Left hindlimb (tissue), 1 donor: ENCODE measurements at places on chromosomes 5 and 9.
A peak's percentile ranks its signal among the peaks of the same experiment; 100 is the strongest.

- no peak for DNase-seq
These were observed 109.5 kb downstream of the FOXD1 start for GRCh38 chr5:73339051-73339575.

- DNase-seq = no peak
These were observed 32.1 kb downstream of the PDGFRB start for GRCh38 chr5:150123542-150123941.

- DNase-seq = no peak
These were observed 24.1 kb upstream of the GNA14 start for GRCh38 chr9:77672183-77672582.

- peak; percentile 56 for DNase-seq
These were observed at the start of gene GRIA1 for GRCh38 chr5:153490118-153491037. GRIA1 (plus strand) TSS chr5:153490670.

GRCh38 chr5:146721073-146721815, 157.3 kb downstream of the PPP2R2B start:
- DNase-seq = no peak

GRCh38 chr5:68086439-68086838, 129.1 kb upstream of the PIK3R1 start:
- no peak for DNase-seq

- no peak for DNase-seq
These were observed 4.3 kb upstream of the RAI14 start for GRCh38 chr5:34651791-34652190.

GRCh38 chr5:161676103-161676502, 9.4 kb upstream of the GABRA6 start:
- DNase-seq = no peak

- no peak for DNase-seq
These were observed 141.6 kb upstream of the ZNF608 start for GRCh38 chr5:124888050-124888506.

- no peak for DNase-seq
These were observed 75.6 kb downstream of the ERBIN start for GRCh38 chr5:66001952-66002351.

GRCh38 chr5:108935611-108936010, 187.9 kb downstream of the FER start:
- DNase-seq = no peak

DNA sequence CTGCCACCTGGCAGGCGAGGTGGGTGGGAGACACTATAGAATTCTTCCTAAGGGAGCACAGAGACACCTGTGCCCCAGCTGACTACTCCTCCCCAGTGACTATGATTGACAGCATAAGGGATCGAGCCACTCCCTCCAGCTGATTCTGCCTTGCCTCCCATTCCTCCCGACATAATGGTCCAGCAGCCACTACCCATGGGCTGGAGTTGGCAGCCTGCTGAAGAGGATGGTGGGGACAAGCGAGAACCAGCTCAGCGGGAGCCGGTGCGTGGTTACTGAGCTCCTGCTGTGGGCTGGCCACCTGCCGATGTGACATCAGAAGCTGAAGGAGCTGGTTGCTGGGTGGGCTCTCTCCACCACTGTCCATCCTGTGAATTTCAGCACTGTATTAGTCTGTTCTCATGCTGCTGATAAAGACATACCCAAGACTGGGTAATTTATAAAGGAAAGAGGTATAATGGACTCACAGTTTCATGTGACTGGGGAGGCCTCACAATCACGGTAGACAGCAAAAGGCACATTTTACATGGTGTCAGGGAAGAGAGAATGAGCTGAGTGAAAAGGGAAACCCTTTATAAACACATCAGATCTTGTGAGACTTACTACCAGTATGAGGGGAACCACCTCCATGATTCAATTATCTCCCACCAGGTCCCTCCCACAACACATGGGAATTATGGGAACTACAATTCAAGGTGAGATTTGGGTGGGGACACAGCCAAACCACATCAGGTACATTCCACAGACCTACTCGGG, 12.1 kb upstream of the NCS1 start:
- DNase-seq = peak; percentile 6

DNA sequence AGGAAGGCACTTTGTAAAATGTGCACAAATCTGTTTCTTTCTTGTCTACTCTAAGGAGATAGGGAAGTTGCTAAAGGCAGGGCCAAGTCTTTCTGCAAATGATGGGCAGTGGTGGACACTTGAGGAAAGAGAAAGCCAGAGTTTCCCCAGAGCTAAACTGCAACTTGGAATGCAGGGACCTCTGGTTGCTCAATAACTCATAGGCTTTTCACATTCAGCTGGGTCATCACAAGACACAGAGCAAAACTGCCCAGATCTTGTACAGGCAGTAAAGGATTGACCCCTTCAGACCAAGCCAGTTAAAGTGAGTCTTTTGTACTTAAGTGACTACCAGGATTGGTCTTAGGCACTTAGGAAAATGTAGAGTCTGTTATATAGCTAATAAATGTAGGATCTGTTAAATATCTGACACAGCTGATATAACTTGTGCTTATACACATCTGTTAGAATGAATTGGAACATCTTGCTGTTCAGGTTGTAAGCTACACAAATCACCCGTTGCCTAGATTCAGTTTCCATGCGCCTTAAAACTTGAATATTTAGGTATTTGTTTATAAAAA, 13.5 kb upstream of the AGXT2 start:
- DNase-seq = no peak

DNA sequence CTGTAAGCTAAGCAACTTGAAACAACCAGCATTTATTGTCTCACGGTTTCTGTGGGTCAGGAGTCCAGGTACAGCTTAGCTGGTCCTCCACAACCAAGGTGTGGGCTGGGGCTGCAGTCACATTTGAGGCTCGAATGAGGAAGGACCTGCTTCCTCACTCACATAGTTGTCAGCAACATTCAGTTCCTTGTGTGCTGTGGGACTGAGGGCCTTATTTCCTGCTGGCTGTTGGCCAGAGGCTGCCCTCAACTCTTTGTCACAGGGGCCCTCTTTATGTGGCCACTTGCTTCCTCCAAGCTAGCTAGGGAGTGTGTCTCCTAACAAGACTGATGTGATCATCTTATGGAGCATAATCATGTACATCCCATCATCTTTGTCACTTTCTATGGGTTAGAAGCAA, 29.2 kb upstream of the SEMA4D start:
- no peak for DNase-seq

DNA sequence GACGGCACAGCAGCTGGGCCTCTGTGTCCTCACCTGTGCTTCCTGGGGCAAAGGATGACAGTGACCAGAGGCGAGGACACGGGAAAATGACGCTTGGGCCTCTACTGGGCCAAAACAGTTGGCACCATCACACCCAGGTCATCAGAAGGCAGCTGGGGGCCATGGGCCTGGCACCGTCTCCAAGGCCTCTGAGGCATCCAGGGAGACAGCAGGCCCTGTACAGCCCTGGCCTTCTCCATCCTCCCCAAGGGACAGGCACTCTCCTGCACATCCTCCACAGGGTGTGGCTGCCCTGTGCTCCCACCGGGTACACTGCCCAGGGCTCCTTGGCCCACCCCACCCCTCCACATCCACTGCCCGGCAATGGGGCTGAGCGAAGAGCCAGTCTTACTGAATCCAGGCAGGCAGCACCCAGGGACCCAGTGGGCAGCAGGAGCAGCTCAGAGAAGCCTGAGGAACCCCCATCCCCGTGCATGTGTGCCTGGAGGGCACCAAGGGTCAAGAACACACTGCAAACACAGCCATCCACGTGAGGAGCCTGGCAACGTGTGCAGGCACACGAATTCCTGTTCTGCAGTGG, 4.0 kb downstream of the LPCAT1 start:
- DNase-seq = peak; percentile 16

DNA sequence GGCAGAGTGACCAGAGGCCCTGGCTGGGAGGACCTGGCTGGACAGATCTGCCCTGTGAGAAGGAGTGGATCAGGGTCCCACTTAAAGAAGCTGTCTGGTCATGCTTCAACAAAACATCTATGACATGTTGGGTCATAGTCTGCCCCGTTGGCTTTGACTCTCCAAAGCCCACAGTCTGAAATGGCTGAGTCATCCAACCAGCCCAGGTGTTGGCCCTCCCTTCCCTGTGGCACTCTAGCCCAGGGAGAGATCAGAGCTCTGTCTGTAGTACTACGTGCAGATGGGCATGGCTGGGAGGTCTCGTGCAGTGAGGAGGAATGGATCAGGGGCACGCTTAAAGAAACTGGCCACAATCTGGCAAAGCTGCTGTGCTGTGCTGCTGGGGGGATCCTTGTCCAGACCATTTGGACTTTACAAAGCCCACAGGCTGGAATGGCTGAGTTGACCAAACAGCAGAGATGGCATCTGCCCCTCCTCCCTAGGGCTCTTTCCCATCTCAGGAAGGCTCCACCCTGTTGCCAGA, 206.1 kb downstream of the TUSC1 start:
- DNase-seq = no peak

DNA sequence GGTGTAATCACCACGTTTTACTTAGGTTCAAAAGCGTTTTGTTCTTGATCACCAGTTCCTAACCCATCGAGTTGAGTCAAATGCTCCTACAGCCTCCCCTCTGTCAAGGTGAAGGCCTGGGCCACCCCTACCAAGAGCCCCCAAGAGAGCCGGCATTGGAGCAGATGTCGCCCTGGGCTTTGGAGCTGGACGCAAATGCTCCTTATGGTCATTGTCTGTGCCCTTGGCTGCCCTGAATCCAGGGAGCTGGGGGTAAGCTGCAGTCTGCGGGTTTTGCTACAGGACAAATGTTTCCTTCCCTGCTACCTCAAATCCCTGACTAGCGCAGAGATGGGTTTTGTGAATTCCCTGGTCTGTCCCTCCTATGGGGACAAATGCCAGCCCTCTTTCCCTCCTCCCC, 4.9 kb downstream of the RNF183 start:
- DNase-seq = no peak

- no peak for DNase-seq
These were observed 60.4 kb downstream of the RAPGEF1 start for GRCh38 chr9:131679261-131680020.

- no peak for DNase-seq
These were observed 31.4 kb upstream of the PDZD2 start for GRCh38 chr5:31607546-31607945.

DNA sequence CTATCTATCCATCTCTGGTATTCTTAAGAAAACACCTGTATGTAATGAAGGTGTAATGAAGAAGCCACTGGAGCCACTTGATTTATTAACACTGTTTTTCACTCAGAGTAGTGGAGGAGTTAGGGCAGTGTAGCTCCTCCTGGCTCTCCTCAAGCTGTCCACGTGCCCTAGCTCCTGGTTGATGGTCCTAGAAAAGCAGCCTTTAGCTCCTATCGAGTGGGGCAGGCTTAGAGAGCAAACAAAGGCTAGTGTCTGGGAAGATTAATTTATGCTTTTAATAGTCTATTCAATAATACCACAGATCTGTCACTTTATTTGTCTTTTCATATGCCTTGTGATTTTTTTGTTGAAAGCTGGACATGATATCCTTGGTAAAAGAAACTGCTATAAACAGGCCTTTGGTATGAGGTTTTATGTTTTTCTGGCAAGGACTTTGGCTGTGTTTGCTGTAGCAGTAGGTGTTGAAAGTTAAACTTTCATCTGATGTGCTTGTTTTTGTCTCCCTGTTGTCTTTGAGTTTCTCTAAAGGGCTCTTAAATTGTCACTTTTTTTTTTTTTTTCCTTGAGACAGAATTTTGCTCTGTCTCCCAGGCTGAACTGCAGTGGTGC, 141.1 kb downstream of the GCNT1 start:
- DNase-seq = no peak

- DNase-seq = no peak
These were observed 207.9 kb downstream of the GADD45G start for GRCh38 chr9:89812556-89813181.

DNA sequence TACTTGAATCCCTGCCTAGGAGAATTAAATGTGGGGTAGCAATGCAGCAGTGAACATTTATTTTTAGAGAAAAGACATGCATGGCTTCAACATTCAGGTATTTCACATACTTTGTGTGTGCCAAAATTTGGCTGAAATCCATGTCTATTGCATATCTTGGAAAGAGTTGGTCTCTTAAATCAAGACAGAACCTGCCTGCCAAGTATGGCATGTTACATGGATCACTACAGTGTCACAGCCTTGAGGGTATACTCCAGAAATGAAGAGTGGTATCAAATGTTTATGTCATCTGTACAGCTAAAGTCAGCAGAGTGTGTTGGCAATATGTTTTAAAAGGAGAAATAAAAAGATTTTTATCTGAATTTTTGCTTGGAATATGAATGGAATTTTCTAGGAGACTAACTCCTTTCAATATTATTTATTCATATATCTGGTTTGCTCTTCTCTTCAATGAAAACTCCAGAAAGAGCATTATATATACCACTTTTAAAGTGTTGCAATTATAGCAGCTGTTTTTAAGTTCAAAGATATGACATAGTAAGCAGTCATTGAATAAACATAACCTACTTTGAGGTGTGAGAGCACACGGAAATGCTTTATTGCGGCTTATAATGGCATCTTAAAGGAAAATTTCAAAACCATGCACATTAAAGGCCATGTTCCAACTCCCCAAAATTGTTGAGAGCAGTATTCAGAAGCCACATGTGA, 95.4 kb upstream of the MINAR2 start:
- no peak for DNase-seq

GRCh38 chr9:112784020-112784785, 33.6 kb downstream of the SNX30 start:
- DNase-seq = no peak

DNA sequence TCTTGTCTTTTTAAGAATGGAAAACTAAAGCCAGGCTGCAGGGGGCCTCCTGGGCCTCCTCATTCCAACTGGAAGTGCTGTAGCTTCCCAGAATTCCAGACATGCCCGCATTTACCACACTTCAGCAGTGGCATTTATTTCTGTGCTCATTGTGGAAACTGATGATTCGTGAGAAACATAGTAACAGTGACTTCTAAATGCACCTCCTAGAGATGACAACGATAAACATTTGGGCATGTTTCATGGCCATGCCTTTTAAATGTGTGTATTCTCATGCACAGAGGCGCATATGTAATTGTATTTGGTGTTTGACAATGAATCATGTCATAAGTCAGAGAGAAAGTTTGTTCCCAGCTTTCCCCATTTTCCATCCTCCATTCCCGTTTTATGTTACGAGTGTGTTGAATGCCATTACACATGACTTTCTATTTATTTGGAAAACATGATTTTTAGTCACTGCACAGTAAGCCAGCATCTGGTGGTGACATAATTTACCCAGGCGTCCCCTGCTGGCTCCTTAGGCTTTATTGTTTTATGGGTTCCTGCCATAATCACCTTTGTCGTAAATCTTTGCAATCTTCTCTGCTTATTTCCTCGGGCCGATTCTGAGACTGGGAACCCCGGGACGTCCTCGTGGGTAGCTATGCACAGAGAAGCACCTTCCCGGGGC, 68.8 kb upstream of the FCN2 start:
- DNase-seq = no peak
